Right renal pelvis (tissue), 4 donors: ENCODE measurements at places on chromosomes 16 and 17.

- no peak for DNase-seq
These were observed 6.0 kb downstream of the SYNGR2 start for GRCh38 chr17:78174346-78174869.

DNA sequence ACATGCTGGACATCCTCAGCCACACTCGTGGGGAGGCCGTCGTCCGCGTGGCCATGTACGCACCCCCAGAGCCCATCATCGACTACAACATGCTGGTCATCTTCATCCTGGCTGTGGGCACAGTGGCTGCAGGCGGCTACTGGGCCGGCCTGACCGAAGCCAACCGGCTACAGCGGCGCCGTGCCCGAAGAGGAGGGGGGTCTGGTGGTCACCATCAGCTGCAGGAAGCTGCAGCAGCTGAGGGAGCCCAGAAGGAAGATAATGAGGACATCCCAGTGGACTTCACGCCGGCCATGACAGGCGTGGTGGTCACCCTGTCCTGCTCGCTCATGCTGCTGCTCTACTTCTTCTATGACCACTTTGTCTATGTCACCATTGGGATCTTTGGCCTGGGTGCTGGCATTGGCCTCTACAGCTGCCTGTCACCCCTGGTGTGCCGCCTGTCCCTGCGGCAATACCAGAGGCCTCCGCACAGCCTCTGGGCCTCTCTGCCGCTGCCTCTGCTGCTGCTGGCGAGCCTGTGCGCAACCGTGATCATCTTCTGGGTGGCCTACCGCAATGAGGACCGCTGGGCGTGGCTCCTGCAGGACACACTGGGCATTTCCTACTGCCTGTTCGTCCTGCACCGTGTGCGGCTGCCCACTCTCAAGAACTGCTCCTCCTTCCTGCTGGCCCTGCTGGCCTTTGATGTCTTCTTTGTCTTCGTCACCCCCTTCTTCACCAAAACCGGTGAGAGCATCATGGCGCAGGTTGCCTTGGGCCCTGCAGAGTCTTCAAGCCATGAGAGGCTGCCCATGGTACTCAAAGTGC, 900 bp downstream of the SPPL2C start:
- no peak for DNase-seq

GRCh38 chr17:6948562-6948961, 47.3 kb upstream of the ALOX12 start:
- no peak for DNase-seq

- DNase-seq, result no peak
These were observed 60.6 kb downstream of the AIPL1 start for GRCh38 chr17:6374271-6374691.

DNA sequence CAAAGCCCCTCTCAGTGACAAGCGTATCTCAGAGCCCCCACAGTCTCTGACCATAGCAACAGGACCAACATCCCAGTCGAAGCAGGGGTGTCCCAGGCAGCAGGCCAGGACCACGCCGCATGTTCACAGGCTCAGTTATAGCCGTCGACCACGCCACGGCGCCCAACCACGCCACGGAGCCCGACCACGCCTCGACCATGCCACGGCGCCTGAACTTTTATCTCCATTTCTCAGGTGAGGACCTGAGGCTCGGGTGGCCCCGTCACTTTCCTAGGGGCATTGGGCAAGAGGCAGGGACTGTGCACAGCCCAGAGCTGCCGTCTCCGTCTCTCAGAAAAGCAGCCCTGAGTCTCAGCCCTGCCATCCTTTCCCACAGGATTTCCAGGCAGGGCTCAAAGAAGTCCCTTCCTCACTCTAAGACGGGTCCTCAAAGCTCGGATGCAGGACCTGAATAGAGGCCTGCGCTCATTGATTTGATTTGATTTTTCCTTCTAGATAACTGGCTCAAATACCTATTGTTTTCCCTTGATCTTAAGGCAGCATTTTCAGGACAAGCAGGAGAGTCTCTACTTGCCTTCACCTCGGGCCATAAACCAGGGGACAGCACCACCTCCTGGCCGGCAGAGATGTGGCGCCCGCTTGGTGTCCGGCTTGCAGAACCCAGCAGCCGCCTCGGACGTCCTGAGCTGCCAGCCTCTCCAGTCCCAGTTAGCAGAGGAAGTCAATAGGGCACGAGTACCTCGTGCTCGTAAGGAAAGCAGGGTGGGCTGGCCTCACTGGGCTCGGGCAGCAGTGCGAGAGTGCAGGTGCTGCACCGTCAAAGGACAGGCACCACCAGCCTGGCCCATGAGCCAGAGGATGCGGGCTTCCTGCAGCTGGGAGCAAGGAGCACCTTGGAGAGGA, 38.8 kb downstream of the C16orf95 start:
- DNase-seq, result peak; percentile 63

- no peak for DNase-seq
These were observed 19.1 kb downstream of the ANKS3 start for GRCh38 chr16:4714996-4715395.

DNA sequence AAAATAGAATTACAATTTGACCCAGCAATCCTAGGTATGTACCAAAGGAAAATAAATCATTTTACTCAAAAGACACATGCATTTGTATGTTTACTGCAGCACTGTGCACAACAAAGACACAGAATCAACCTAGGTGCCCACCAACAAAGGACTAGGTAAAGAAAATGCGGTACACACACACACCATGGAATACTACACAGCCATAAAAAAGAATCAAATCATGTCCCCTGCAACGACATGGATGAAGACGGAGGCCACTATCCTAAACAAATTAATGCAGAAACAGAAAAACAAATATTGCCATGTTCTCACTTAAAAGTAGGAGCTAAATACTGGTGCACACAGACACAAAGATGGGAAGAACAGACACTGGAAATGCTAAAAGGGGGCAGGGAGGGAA, 36.2 kb downstream of the BRD7 start:
- no peak for DNase-seq

- DNase-seq, result no peak
These were observed 123.2 kb downstream of the CPPED1 start for GRCh38 chr16:12680531-12680930.

- DNase-seq, result no peak
These were observed 2.9 kb upstream of the NPIPB15 start for GRCh38 chr16:74372953-74373846.

GRCh38 chr16:58727028-58727781, 6.9 kb downstream of the GOT2 start:
- no peak for DNase-seq

- no peak for DNase-seq
These were observed 6.4 kb upstream of the SLC39A11 start for GRCh38 chr17:73098919-73099318.

GRCh38 chr16:50308237-50308965, 42.0 kb downstream of the ADCY7 start:
- no peak for DNase-seq

GRCh38 chr16:86521236-86522197, 11.2 kb downstream of the FOXF1 start:
- no peak for DNase-seq

DNA sequence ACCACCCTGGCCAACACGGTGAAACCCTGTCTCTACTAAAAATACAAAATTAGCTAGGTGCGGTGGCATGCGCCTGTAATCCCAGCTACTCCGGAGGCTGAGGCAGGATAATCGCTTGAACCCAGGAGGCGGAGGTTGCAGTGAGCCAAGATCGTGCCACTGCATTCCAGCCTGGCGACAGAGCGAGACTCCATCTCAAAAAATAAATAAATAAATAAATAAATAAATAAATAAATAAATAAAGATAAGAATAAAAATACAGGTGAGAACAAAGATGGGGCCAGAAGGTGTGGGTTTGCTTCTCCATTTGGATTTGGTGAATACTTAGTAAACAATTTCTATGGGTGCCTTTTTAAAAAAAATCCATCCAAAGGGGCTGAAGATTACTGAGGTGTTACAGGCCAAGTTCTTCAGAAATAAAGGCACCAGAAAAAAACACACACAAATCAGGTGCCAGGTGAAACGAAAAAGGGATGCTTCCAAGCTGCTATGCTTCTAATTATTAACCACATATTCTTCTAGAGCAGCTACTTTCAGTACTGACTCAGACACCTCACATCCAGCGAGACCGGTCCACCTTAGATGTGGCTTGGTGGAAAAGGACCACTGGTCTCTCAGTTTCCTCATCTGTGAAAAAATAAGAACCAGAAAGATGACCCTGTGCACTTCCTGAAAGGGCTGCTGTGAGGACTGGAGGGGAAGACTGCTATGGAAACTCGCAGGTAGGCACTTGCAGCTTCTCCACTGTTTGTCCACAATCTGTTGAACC, 9.2 kb downstream of the GLYR1 start:
- DNase-seq, result no peak

DNA sequence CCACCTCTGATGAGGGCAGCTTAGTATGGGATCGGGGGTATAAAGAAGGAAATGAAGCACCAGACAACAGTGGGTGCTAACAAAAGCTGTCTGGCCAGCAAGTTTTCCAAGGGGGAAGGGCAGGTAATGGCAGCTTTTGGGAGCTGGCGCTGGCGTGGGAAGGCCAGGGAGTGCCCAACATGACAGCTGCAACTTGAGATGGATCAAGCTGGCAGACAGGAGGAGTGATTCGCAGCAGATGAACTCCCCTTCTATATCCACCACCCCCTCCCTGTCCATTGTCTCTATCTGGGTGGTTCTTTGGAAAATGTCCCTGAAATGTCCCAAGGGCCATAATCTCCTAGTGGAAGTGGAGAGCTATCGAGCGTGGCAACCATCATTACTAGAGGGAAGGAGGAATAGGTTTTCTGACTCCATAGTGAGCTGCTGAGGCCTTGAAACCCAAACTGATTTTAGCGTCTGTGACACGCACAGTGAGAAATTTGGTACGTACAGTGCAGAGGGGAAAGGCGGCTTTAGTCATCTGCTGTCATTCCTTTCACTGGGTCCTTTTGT, 4.8 kb upstream of the INPP5K start:
- no peak for DNase-seq

GRCh38 chr17:67289181-67289876, 44.3 kb upstream of the HELZ start:
- peak; percentile 29 for DNase-seq

- DNase-seq, result no peak
These were observed 13.2 kb upstream of the ARL2BP start for GRCh38 chr16:57231821-57232350.

GRCh38 chr17:56028837-56029236, 124.4 kb upstream of the ANKFN1 start:
- no peak for DNase-seq

GRCh38 chr16:29900888-29901606, 759 bp downstream of the ASPHD1 start:
- no peak for DNase-seq

GRCh38 chr16:1982013-1982433, 754 bp upstream of the NOXO1 start:
- no peak for DNase-seq

DNA sequence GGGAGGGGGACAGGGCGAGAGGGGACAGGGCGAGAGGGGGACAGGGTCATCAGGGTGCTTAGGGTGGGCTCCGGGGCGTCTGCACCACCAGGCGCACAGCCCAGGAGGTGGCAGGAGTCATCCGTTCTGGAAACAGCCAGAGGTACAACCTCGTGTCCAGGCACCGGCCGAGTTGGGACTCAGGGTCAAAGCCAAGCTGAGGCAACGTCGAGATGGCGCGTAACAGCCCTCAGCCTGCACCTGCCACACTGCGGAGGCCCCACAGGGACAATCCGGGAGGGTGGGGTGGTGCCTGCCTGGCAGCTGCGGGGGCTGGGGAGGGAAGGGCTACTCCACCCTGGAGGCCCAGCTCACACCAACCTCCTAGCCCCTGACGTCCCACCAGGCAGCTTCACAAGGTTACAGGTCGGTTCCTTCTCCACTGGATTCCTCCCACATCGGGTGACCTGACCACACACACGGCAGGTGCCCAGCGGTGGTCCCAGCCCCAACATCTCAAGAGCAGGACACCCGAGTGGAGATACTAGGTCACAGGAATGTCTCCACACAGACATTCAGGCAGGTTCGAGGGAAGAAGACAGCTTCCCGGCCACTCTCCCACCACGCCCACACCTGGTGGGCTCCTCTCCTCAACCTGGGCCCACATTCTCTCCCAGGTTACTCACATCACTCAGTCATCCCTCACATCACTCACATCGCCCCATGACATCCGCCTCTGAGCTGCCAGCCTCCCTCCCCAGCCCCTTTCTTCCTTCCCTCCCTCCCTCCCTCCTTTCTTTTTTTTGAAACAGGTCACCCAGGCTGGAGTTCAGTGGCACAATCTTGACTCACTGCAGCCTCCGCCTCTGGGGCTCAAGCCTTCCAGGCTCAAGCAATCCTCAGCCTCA, 47.3 kb downstream of the RPH3AL start:
- no peak for DNase-seq

DNA sequence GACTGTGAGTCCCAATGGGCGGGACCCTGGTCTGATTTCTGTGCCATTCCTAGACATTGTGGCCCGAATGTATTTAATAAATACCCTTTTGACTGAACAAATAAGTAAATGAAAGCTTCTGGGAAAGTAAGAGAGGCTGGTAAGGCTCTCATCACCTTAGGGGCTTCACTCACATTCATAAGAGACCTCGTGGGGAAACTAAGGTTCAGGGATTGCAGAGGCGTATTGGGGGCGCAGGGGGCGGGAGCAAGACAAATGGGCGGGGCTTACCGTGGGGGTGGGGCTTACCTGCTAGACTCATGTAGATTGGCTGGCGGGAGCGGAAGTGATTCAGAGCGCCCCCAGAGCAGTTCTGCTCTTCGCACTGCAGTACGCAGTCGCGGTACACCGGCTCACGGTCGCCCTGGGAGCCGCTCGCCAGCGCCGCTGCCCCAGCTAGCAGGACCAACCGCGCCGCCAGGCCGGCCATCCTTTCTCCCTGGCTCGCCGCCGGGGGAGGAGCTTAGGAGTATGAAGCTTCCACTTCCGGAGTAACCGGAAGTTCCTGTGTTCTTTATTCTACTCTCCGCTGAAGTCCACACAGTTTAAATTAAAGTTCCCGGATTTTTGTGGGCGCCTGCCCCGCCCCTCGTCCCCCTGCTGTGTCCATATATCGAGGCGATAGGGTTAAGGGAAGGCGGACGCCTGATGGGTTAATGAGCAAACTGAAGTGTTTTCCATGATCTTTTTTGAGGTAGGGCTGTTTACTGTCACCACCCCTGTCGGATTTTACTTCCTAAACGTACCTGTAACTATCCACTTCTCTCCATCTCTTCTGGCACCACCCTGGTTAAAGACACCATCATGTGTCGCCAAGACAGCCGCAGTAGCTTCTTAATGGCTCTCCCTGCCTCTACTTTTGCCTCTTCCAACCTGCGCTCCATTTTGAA, at the start of gene PGAP3:
Gene PGAP3 (minus strand): TSS at position 512 of the 929 bp plus-strand sequence. CDS start 43 bp downstream, at position 469.
- DNase-seq, result no peak

DNA sequence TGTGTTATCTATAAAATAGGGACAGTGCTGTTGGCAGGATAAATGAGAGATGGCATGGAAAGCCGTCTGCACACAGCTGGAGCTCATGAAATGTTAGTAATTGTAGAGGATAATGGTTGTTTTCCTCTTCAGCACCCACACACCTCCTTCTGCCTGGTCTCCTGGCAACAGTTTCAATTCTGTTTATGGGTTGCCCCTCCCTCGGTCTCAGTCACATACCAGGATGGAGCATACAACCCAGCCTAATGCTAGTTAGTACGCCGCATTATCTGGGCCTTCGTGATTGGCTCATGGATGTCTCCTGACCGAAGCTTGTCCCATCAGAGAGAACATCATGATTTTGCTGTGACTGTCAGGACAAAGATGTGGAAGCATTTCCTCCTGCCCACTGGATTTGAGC, 126.2 kb upstream of the WSCD1 start:
- no peak for DNase-seq
